ENCODE measurements at places on chromosomes 12 and 14.

DNA sequence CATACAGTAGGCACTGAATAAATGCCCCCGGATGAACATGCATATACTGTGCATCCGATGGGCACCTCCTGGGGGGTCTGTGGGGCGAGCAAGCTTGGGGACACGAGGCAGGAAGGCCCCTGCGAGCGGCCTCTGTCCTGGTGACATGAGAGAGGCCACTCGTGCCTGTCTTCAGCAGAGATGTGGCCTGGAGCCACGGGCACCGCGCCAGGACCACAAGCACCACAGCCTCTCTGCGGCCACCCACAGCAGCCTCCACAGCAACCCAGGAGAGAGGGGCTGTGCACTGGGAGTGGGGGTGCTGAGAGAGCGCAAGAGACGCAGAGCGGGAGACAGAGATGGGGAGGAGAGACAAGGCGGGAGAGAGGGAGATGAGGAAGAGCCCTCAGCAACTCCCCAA, 118.5 kb downstream of the RFLNA start:
- no peak for DNase-seq

DNA sequence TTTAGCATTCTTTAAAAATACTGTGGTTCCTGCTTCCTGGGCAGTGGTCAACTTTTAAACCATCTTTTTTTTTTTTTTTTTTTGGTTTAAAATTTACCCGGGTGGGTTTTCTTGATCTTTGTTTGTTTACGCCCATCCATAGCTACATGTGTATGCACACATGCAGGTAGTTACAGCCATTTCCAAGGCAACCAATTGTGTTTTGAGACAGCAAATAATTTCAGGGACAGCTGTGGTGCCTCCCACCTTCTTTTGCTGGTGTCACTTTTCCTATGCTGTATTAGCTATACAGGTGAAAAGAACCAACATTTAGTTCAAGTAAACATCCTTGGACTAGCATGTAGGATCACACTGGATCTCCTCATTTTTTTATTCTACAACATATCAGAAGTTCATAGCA, 52.0 kb upstream of the PSMA6 start:
- no peak for DNase-seq

DNA sequence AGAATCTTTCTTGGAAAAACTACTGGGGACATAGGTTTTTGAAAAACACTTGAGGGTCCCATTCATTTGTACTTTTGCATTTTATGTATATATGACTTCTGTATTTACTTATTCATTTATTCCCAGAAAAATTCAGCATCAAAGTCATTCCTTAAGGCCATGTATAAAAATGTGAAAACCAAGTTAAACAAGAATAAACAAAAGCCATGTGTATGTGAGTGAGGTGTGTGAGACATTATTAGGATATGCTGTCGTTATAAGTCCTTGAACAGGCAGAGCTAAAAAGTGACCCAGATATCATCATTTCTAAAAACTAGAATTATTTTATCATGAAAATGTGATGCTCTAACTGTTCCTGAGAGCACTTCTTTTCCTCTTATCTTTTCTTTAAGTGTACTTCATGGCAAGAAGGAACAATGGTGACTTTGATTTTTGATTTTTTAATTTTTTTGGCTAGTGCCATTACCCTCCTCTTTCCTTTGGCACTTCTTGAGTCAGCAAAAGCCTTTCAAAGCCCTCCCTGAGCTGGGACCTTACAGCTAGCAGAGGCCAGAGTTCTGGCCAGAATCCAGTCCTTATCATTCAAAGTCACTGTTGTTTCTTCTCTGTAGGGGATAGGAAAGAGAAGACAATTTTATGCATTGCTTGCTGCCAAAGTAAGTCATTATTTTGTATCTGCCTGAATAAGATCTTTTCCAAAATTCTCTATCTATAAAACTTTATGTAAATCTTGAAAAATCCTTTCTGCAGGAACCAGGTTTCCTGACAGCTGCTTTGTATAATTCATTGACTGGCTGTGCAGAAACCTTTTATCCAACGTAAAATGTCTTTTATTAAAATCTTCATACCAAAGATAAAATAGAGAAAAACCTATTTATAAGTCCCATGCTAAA, 419.7 kb upstream of the PRICKLE1 start:
- no peak for DNase-seq

GRCh38 chr12:100474617-100475016, 951 bp downstream of the NR1H4 start:
- DNase-seq = no peak

GRCh38 chr14:46661728-46662127, 10.1 kb upstream of the RPL10L start:
- DNase-seq = no peak

- DNase-seq = no peak
Observed at GRCh38 chr12:76714415-76714814, 49.5 kb upstream of the ZDHHC17 start.

DNA sequence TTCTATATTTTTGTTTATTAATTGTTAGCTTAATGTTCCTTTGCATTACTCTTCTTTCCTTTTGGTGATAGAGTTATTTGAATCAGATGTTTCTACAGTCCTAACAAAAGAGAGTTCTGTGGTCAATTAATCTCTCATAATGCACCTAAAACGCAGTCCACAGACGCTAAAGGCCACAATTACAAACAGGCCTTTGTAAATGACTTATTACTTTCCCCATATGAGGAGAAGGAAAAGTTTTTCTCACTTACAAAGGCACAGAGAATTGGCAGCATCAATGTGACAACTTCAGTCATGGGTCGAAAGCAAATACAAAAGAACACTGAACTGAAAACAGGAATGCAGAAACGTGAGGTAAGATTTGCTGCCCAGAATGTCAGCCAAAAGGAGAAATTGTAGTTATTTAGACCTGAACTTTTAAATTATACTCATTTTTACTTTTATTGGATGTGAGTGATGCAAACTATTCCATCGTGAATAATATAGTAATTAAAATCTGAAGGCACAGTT, 142.0 kb upstream of the SYT10 start:
- DNase-seq = no peak

GRCh38 chr14:22926316-22926715, 2.9 kb downstream of the PRMT5 start:
- no peak for DNase-seq

GRCh38 chr14:63297372-63298063, 21.2 kb downstream of the GPHB5 start:
- no peak for DNase-seq

DNA sequence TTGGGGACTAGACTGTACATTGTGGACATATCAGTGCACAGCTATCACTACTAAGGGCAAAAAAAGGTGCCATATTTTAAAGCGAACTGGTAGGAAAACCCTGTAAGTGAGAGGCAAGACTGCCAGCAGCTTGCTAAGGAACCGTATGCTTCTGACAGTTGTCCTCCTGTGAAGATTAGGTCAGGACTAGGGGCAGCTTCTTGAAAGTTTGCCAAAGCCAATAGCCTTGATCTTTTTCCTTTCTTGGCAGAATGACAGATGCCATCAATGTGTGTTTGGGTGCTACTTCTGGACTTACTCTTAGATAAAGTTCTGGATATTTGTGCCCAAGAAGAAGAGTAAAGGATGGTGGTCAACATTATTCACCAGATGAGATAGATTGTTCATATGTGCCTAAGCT, 7.4 kb downstream of the DAAM1 start:
- no peak for DNase-seq

- no peak for DNase-seq
Observed at GRCh38 chr12:82635263-82635662, 51.4 kb upstream of the TMTC2 start.

DNA sequence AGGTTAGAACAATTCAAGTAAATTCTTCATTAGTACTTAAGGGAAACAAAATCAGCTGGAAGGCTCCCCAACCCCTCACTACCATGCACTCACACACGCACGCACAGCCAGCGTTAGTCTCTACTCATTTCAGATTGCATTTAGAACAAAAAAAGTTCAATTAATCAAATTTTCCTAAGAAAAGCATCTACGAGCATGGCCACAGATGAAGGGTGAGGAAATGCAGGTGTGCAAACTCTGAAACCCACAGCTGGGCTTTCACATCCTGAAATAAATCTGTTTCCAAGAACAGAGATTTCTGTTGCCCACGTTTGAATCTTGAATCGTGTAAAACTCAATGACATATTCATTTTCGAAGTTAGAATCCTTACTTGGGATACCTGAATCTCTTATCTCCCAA, 62.6 kb downstream of the SEL1L start:
- no peak for DNase-seq

DNA sequence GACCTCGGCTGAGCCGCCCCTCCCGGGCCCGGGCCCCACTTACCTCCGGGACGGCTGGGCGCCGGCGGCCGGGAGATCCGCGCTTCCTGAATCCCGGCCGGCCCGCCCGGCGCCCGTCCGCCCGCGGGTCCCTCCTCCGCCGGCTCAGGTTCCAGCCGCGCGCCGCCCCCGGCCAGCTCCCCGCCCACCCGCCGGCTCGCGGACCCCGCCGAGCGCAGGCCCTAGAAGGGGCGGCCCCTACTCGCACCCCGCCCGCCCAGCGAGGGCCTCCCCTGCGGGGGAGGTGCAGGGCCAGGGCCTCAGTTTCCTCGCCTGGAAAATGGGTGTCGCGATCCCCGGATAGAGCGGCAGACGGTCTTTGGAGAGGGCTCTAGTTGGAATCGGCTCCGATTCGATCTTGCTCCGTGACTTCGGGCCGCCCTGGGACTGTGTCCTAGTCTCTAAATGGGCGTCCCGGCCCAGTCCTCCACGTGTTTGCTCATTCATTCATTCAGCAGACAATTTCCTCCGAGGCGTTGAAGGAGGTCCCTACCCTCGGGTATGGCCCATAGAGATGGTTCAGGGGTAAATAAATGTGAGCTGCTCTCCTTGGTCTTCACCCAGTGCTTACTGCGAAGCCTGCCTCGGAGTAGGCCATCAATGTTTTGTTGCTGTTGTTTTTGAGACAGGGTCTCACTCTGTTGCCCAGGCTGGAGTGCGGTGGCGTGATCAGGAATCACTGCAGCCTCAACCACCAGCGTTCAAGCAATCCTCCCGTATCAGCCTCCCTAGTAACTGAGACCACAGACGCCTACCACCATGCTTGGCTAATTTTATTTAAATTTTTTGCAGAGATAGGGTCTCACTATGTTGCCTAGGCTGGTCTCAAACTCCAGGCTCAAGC, at the start of gene TRPV4:
Gene TRPV4 (minus strand): TSS at position 92 of the 883 bp plus-strand sequence. CDS start 18,602 bp downstream, outside the sequence.
- DNase-seq = no peak

- DNase-seq = no peak
Observed at GRCh38 chr14:50608302-50608851, 48.4 kb downstream of the ATL1 start.

DNA sequence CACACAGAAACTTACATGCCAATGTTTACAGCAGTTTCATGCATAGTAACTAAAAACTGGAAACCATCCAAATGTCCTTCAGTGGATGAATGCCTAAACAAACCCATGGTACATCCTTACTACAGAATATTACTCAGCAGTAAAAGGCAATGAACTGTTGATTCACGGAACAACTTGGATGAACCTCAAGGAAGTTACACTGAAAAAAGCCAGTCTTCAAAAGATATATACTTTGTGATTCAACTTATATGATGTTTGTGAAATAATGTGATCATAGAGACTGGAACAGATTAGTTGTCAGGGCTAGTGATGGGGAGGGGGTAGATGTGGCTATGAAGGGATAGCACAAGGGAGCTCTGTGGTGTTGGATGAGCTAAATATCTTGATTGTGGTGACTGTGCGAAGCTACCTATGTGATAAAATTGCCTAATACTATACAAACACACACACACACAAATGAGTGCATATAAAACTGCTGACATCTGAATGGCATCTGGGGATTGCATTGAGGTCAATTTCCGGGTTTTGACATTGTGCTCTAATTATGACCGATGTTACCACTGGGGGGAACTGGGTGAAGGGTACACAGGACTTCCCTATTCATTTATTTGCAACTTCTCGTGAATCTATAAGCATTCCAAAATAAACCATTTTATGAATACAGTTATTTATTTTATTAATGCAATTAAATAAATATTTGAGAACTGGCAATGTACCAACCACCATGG, 94.3 kb downstream of the RIN3 start:
- DNase-seq = no peak

GRCh38 chr14:22380571-22381407, 208.2 kb downstream of the DAD1 start:
- DNase-seq = no peak

DNA sequence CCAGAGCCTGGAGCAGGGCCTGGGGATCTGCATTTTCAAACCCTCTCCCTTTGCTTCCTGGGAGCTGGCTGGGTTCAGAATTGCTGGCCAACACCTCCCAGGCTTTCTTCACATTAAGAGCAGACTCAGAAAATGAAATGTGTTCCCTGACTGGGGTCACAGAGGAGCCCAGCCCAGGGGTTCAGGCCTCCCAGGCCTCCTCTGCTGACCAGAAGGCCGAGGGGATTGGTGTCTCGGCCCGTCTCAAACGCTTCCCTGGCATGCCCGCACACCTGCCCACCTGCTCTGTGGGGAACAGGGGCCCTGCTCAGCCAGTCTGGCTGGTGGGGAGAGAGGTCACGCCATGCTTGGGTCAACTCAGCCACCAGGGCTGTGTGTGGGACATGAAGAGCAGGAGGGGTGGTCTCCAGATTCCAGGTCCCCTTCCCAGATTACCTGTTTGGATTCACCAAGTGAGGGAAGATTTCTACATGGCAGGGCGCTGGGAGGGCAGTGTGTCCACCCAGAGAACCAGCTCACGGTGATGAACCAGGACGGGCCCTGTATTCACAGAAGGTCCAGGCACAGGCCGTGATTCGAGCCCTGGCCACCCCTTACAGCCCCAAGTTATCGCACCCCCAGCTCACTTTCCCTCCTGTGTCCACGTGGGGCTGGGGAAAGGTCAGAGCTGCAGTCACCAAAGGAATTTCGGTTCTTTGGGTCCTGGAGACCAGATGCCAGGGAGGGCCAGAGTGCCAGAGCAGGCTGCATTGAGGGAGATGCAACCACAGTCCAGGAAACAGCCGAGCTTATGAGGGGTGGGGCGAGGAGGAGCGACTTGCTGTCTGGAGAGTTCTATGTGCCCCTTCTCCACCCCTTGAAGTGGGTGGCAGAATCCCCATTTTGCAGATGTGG, 55.2 kb upstream of the RIN3 start:
- DNase-seq = no peak

GRCh38 chr12:116337312-116337711, 59.8 kb upstream of the MED13L start:
- no peak for DNase-seq

DNA sequence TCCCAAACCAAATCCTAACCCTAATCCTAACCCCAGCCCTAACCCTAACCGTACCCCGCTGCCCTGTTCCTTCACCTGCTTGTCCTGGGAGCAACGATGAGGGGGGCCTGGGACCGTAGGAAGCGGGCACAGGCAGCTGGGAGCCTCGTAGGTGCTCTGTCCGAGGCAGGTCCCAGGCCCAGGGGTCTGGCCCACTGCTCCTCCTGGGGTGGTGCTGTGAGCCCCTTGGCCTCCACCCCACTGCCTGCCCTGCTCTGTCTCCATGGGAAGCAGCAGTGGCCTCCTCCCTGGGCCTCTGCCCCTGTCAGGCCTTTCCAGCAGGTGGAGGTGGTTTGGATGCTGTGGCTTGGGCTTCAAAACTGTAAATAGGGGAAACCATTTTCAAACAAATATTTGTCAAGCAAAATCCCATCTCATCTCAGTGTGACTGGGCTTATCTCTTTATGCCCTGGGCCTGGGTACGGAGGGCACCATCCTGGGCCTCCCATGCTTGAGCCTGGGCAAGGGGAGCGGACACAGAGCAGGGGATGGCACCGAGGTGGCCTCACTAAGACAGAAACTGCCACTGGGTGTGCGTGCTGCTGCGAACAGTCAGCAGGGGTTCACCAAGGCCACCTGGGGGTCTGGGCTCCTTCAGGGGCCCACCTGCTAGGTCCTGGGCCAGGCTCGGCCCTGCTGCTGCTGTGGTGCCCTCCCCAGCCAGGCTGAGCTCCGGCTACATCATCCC, 3.7 kb upstream of the BEGAIN start:
- no peak for DNase-seq
